ENCODE measurements at places on chromosomes 3 and 15.

DNA sequence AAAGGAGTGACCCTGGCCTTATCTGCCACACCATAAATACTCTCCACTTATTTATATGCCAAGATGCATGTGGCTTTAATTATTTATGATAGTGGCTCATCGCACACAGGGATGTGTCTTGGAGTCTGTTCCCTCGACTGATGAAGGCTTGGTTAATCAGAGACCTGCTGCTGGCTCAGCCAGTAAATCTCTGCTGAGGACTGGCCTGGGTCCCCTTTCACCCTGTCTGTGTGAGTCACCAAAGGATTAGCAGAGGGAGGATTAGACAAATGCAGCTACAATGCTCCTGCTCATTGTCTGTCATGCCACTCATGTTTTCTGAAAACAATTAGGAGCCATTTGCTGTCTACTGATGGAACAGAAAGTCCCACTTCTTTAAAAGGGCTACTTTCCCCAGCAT, 226.8 kb downstream of the NTRK3 start:
- DNase-seq, result no peak

DNA sequence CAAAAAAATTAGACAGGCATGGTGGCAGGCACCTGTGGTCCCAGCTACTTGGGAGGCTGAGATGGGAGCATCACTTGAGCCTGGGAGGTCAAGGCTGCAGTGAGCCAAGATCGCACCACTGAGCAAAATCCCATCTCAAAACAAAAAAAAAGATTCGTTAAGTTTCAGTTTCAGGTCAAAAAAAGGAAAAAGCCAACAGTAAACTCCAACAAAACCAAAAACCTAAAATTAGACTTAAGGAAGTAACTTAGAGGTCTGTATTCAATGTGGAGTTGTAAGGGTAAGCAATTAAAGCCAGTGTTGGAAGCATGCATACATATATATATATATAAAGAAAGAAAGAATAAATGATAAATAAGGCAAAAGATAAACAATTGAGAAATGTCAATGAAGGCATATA, 11.8 kb downstream of the KPNA1 start:
- no peak for DNase-seq

- peak; percentile 69 for DNase-seq
Observed at GRCh38 chr3:11642431-11643191, 1.1 kb downstream of the VGLL4 start.

- DNase-seq, result no peak
Observed at GRCh38 chr3:194488055-194488742, 1.4 kb upstream of the ATP13A3 start.

DNA sequence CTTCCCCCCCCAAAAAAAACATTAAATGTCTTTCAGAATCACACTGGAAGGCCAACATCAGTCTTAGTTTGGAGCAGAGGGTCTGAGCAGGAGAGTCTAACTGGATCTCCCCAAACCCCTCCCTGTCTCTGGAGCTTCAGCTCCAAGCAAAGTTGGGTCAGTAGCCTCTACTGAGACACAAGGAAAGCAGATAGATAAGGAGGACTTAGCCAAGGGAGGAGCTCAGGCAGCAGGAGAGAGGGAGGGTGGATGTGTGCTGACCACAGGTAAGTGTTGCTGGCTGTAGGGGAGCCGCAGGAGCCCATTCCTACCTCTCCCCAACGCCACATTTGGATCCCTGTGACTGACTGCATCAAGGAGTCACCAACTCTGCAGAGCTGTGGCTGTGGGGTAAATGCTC, 7.0 kb downstream of the PLCB2 start:
- no peak for DNase-seq

GRCh38 chr15:73564255-73564654, 68.9 kb downstream of the NPTN start:
- no peak for DNase-seq

DNA sequence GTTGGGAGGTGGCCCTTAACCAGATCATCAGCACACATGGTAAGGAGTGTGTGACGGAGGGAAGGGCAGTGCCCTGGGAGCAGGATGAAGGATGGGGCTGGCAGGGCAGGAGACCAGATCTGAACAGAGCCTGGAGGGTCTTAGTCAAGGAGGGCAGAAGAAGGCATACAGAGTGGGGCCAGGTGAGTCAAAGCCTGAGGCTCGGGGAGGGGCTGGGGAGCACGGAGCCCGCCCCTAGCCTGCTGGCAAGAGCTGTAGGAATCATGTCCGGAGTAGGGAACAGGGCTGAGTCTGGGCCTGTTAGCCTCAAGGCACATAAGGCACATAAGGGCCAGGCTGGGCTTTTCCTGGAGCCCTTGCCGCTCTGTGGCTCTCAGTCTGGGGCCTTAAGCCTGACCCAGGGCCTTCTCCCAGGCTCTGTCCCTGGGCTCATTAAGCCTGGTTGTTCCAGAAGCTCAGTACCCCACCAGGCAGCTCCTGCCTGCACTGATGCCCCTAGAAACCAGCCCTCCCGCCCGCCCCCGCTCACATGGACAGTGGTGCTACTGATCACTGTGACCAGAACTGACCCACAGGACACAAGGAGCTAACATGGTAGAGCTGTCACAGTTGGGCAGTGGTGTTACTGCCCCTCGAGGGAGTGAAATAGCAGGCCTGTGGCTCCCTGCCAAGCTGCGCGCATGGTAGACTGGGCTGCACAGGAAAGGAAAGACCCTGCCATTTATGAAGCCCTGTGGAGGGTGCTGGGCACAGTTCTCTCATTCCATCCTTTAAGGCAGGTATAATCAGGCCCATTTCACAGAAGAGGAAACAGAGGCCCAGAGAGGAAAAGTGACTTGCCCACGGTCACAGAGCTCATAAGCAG, 14.6 kb downstream of the ISG20 start:
- no peak for DNase-seq

GRCh38 chr15:32643907-32644445, 2.5 kb downstream of the SCG5 start:
- no peak for DNase-seq

- peak; percentile 16 for DNase-seq
Observed at GRCh38 chr3:69442771-69443311, 57.0 kb upstream of the FRMD4B start.

DNA sequence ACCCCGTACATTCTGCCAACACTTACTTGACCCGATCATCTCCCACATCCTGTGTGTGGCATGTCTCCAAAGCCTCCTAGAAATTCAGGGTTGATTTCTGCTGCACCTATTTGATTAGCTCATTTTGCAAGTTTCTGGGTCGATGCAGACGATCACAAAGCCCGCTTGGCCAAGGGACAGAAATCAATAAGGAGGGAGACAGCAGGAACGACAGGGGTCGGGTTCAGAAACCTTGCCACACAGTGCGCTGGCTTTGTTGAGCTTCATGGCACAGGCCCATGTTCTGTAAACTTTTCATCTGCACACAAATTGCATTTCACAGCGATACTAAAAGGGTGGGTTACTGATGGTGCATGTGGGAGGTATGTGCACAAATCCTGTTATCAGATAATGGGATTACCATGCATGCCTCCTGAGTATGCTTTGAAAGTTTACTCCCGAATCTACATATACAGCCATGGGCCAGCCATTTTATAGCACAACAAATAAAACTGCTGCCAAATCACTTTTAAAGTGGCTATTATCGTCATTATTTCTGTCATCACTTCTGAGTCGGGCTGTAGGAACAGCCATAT, 95.9 kb upstream of the ATP11B start:
- DNase-seq, result no peak

- no peak for DNase-seq
Observed at GRCh38 chr3:188627652-188628051, 473.7 kb downstream of the LPP start.

DNA sequence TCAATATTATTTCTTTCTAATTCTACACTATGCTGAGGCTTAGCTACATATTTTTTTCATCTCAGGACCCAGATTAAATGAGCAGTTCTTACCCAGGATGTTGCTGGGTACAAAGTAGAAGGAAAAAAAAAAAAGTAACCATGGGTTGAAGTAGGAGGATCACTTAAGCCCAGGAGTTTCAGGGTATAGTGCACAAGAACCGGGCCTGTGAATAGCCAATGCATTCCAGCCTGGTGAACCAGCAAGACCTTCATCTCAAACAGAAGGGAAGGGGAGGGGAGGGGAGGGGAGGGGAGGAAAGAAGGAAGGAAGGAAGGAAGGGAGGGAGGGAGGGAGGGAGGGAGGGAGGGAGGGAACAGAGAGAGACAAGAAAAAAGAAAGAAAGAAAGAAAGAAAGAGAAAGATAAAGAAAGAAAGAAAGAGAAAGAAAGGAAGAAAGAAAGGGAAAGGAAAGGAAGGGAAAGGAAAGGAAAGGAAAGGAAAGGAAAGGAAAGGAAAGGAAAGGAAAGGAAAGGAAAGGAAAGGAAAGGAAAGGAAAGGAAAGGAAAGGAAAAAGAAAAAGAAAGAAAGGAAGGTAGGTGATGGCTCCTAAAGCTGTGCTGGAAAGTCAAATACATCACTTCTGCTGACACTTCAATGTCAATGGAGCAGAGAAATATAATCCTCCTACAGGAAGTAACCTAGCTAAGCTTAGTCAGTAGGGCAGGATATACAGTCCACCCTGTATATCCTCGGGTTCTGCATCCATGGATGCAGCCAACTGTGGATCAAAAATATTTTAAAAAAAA, 206.8 kb upstream of the TGFBR2 start:
- no peak for DNase-seq

- no peak for DNase-seq
Observed at GRCh38 chr3:168545591-168545990, 449.9 kb upstream of the GOLIM4 start.

DNA sequence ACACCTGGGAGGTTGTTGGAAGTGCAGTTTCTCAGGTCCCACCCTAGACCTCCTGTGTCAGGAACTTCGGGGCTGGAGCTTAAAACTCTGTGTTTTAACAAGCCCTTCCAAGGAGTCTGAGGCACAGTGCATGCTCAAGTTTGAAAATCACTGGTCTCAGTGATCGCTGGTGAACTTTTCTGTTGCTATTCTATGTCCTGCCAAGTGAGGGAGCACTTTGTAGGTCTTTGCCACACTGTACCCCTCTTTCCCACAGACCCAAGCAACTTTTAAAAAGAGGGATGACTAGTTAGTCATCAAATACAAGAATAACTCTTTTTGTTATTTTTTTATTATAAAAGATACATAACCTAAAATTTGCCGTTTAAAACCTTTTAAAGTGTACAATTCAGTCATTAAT, 133.7 kb downstream of the AGBL1 start:
- no peak for DNase-seq

GRCh38 chr3:59245859-59246501, 196.2 kb upstream of the CFAP20DC start:
- no peak for DNase-seq

- peak; percentile 53 for DNase-seq
Observed at GRCh38 chr15:62847900-62848489, 194.6 kb upstream of the TPM1 start.

- no peak for DNase-seq
Observed at GRCh38 chr3:60475096-60475495, 776.2 kb downstream of the FHIT start.

GRCh38 chr3:189103208-189103607, 68.6 kb upstream of the TPRG1 start:
- no peak for DNase-seq
